NCI-H2029 (cell line): ENCODE measurements at places on chromosomes 2 and 18.

- no peak for DNase-seq
Measured at GRCh38 chr2:53485021-53485728, 282.4 kb upstream of the CHAC2 start.

DNA sequence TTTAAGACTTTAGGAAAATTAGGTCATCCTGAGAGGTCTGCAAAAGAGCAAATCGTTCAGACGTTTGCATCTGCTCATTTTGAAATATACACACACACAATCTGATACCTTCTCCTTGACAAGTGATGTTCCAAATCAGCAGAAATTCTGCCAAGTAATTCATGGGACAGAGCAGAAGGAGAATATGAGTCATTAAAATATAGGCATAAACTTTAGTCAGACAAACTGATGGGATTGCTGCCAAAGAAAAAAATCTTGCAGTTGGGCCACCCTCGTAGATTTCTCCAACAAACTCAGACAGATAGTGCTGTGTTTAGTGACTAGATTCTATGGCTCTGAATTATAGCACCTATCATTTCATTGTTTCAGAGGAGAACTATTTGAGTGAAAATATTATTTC, 336.3 kb downstream of the NYAP2 start:
- no peak for DNase-seq

GRCh38 chr2:111954602-111955332, 56.4 kb downstream of the MERTK start:
- DNase-seq: no peak

- no peak for DNase-seq
Measured at GRCh38 chr2:192029089-192029488, 165.6 kb downstream of the TMEFF2 start.

DNA sequence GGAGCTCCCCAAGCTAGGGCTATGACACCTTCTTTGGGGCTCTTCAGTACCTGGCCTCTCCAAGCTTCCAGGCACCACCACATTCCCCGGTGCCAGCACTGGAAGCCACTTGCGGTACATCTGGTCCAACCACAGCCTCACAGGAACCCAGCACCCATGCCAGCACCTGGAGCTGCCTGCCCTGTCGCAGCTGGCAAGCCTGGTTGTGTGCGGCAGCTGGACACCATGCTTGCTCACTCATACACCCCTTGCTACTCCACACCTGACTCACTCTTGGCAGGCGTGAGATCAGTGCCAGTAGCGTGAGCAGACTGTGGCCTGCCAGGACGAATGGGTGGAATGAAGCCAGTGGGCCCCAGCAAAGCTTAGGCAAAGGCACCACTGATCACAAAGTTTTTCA, 34.0 kb downstream of the LRRTM4 start:
- no peak for DNase-seq

GRCh38 chr2:124001696-124002430, 23.2 kb upstream of the CNTNAP5 start:
- DNase-seq: no peak

DNA sequence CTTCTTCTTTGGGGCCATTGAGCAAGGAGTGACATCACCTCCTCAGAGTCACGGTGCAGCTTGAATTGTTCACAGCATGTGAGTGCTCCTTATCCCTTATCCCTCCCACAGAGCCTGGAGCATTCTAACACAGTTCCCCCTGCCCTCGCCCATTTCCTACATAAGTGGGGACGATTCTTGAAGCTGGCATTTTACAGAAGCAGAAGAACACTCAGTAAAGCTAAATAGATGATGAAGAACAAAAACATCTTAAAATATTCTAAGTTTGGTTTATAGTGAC, 135.8 kb upstream of the APCDD1 start:
- no peak for DNase-seq

- no peak for DNase-seq
Measured at GRCh38 chr2:205785507-205786260, 103.4 kb downstream of the NRP2 start.

DNA sequence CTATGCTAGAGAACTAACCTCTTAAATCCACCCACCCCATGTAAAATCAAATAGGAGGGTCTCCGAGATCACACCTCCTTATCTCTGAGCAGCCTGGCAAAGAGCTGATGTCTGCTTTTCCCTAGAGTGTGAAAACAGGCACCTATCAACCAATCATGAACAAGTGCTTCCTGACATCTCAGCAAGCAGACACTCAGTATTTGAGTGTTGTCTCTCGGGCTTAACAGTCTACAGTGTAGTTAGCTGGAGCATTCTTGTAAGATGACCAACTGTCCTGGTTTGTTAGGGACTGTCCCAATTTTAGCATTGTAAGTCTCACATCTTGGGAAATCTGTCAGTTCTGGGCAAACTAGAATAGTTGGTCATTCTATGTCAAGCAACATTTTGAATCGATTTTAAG, 26.4 kb downstream of the MARCHF4 start:
- no peak for DNase-seq

DNA sequence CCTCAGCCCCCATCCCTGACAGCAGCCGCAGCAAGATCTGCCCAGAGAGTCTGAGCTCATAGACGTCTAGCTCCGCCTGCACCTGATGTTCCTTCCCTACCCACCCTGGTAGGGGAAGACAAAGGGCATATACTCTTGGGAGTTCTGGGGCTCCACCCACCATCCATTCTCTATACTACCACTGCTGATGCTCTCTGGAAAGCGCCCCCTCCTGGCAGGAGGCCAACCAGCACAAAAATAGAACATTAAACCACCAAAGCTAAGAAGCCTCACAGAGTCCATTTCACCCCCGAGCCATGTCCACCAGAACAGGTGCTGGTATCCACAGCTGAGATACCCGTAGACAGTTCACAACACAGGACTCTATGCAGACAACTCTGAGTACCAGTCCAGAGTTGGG, 662.6 kb upstream of the FAM98A start:
- no peak for DNase-seq

- DNase-seq: no peak
Measured at GRCh38 chr2:70608373-70608772, 54.7 kb upstream of the TGFA start.

DNA sequence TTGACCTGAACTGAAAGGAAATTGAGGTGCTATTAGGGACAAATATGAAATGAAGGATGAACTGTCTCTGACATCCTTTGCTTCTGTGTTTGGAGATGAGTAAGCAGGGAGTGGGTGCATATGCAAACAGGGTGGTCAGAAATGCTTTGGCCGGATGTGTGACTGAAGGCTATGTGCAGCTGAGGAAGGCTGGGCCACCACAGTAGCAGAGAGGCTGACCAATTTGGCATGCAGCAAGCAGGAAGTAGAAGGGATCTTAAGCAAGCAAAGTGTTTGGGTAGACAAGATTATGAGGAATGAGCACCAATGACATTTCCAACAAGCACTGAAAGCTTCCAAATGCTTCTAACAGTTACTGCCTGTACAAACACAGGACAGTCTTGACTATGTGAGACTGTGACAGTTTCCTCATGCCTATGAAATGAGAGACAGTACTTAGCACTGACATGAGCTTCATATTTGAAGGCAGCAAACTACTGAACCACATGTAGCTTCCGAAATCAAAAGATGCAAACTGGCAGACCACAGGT, 3.3 kb upstream of the ACTR3 start:
- no peak for DNase-seq

DNA sequence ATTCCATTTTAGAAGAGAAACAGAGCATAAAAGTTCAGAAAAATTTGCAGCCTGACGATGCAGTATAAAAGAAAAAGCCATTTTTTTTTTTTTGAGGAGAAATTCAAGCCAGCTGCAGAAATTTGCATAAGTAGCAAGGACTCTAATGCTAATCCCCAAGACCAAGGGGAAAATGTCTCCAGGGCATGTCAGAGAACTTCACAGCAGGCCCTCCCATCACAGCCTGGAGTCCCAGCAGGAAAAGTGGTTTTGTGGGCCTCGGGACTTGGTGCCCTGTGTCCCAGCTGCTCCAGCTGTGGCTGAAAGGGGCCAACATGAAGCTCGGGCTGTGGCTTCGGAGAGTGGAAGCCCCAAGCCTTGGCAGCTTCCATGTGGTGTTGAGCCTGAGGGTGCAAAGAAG, 325.3 kb upstream of the HNMT start:
- DNase-seq: no peak

DNA sequence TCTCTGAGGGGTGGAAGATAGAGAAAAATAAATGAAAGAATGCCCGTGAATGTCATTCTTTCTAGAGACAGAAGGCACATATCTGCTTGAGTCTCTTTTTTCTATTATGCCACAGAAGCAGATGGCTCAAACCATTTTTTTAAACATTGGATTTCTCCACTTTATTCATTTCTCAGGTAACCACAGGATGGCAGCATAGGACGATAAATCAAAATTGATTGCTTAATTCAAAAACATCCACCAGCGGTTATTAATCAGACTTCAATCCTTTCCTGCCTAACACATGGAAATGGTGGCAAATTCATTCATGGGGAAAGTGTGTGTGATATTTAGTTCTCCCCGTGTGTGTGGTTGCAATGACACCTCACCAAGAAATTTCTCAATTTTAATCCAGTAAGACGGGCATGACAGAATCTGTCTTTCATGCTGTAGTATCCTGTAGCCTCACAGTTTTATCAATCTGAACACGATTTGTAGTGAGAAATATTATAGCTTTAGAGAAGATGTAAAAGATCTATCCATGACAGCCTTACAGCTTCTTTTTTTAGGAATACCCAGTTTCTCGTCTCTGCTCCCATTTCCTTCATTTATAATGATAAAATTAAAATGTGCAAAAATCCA, 72.2 kb downstream of the DSC3 start:
- no peak for DNase-seq

- no peak for DNase-seq
Measured at GRCh38 chr18:68494802-68495581, 219.9 kb downstream of the TMX3 start.
